ENCODE measurements at places on chromosomes 12 and 14.

- DNase-seq: no peak
Observed at GRCh38 chr14:52834440-52834842, 43.0 kb upstream of the GNPNAT1 start.

GRCh38 chr12:128268379-128268995, 1.5 kb downstream of the TMEM132C start:
- no peak for DNase-seq

- DNase-seq: no peak
Observed at GRCh38 chr12:90839346-90839745, 115.6 kb downstream of the CCER1 start.

DNA sequence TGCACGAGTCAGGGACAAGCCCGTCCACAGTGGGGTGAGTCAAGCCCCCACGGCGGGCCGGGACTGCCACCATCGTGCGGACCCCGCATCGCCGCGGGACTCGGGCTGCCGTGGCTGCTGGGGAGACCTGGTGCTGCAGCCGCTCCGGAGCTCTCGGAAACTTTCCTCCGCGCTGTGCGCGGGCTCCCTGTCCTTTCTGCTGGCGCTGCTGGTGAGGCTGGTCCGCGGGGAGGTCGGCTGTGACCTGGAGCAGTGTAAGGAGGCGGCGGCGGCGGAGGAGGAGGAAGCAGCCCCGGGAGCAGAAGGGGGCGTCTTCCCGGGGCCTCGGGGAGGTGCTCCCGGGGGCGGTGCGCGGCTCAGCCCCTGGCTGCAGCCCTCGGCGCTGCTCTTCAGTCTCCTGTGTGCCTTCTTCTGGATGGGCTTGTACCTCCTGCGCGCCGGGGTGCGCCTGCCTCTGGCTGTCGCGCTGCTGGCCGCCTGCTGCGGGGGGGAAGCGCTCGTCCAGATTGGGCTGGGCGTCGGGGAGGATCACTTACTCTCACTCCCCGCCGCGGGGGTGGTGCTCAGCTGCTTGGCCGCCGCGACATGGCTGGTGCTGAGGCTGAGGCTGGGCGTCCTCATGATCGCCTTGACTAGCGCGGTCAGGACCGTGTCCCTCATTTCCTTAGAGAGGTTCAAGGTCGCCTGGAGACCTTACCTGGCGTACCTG, 1.1 kb downstream of the PDE3A start:
- DNase-seq: no peak

- DNase-seq: peak; percentile 25
Observed at GRCh38 chr12:49636979-49637755, 13.8 kb downstream of the PRPF40B start.

GRCh38 chr12:103848917-103849491, 8.0 kb upstream of the NT5DC3 start:
- DNase-seq: no peak

DNA sequence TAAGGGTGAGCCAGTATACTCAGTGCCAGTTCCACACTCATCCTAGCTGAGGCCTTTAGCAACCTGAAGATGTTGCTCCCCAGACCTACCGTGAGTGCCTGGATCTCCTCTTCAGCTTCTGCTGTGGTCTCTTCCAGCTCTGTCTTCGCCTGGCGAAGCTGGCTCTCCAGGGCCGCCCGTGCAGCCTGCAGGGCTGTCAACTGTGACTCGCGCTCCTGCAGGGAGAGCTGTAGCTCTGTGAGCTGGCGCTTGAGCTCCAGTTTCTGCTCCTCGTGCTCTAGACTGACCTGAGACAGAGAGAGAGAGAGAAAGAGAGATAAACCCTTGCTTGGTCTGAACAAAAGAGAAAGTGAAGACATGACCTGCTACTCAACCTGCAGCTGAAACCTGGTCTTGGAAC, 84.0 kb downstream of the PRKAB1 start:
- no peak for DNase-seq

GRCh38 chr12:132323171-132324010, 6.0 kb downstream of the GALNT9 start:
- DNase-seq: no peak

- DNase-seq: no peak
Observed at GRCh38 chr12:92261692-92262091, 116.0 kb upstream of the BTG1 start.

GRCh38 chr14:53608369-53608768, 348.3 kb downstream of the BMP4 start:
- no peak for DNase-seq

DNA sequence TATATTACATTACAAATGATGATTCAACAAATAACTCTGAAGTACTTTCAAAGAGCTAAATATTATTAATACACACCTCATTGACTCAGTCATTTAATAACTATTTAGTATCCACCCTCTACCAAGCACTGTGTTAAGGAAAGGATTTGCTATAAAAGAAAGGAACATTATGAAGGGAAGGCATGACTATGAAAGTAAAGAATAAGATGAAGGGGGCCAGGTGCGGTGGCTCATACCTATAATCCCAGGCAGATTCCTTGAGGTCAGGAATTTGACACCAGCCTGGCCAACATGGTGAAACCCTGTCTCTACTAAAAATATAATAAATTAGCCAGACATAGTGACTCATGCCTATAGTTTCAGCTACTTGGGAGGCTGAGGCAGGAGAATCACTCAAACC, 107.9 kb downstream of the PLCZ1 start:
- no peak for DNase-seq

DNA sequence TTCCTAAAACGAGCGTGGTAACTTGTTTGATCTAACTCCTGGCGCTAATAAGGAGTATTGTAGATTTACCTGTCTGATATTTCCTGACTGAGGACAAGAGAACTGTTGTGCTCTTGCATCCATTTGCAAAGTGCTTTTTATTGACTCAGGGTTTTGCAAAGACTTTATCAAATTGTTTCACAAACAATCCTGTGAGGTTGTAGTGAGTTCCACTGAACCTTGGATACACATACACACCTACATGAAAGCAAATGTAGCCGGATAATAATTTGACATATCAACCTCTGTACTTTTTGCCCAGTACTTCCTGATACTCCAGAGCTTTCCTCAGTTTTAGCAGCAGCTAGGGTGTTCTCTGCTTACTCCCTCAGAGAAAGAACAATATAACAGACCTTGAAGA, 6.7 kb upstream of the PTGER2 start:
- DNase-seq: no peak

DNA sequence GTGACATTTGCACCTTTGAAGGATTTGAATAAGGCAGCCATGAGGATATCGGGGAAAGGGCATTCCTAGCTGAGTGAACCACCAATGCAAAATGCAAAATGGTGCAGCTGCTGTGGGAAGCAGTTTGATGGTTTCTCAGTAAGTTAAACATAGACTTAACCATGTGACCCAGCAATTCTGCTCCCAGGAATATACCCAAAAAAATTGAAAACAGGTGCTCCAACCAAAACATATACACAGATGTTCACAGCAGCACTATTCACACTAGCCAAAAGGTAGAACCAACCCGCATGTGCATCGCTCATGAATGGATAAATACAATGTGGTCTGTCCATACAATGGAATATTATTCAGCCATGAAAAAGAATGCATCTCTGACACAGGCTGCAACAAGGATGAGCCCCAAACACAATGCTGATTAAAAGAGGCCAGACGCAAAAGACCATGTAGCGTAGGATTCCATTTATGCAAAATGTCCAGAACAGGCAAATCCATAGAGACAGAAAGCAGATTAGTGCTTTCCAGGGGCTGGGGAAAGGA, 215.0 kb upstream of the MYL2 start:
- DNase-seq: no peak

DNA sequence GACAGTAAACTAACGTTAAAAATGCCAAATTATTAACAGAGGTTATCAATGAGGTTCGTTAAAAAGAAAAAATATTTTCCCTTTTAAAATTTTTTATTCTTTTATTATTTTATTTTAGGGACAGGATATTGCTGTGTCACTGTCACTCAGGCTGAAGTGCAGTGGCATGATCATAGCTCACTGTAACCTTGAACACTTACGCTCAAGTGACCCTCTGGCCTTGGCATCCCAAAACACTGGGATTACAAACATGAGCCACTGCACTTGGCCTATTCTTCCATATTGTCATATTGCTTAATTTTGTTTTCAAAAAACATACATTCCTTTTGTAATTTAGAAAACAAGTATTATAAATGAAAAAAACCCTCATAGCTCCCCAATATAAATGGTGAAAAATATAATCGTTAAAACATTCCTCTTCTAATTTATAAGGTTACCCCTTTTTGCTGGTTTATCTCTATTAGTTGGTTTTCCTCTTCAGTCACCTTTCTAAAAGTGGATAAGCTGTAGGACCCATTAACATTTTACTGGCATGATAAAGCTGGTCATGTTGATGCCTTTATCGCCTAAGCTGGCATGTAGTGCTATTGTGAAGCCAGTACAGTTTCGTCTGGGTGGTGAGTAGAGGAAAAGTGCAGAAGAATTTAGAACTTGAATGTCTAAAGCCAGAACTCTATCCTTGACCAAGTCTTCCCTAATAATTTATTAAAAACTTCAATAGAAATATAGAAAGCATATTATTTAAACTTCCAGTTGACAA, 27.6 kb downstream of the PDE3A start:
- no peak for DNase-seq

GRCh38 chr14:50103558-50103957, 12.8 kb downstream of the VCPKMT start:
- DNase-seq: no peak
